ENCODE measurements at places on chromosomes 2 and 18. TPM values are rescaled to one million over a fixed set of nuclear protein-coding genes. Genes with fewer than 3 reads are reported as not detected.

The CCDC74B gene
- total RNA-seq, result 1.2 TPM

The MBOAT2 gene
- 2.1 TPM for total RNA-seq

DNA sequence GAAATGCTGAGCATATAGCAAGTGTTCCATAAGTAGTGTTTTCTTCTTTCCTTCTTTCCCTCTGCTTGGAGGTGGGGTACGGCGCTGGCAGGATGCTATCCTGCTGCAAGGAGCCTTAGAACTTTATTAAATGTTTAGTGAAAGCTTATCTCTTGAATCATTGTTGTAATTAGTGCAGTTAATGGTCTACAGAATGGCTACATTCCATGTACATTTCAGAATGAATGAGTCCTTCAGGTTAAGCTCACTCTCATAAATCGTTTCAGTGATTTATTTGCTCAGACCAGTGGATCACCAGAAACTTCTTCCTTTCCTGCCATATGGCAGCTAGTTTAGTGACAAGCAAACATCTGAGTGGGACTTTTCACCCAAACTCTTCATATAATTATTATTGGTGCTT is 3.3 kb upstream of the YWHAQ start:
- H3K27me3 ChIP-seq, result no peaks in the 10 kb centered on the region
- no peaks in the 10 kb centered on the region for H3K36me3 ChIP-seq
- H3K4me3 ChIP-seq, result no peak overlapping the region
- peaks cover 24% of the 10 kb centered on the region for H3K4me1 ChIP-seq
- no peak for DNase-seq

- no peaks in the 10 kb centered on the region for H3K27me3 ChIP-seq
- H3K4me3 ChIP-seq, result no peak overlapping the region
- H3K4me1 ChIP-seq, result peaks cover 20% of the 10 kb centered on the region
- DNase-seq, result no peak
- H3K27ac ChIP-seq, result no peak overlapping the region
Measured at GRCh38 chr2:111662771-111663470, 221.1 kb downstream of the ANAPC1 start.

DNA sequence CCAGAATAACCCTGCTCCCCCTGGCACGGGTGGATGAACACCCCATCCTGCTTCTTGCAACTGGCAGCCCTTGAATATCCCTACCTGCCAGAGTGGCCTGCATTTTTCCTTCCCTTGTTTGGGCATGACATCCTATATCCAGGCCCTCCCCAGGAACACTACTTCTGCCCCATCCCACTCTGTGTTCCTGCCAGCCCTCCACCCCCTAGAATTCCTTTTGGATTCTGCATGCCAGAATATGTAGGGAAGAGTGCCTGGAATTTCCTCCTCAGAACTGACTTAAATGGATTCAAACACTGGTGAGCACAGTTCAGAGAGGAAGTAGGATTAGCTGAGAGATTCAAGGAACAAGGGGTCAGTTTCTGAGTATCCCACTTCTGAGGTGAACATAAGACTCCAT is 123.5 kb upstream of the PELI1 start:
- no peak for DNase-seq
- H3K27me3 ChIP-seq, result no peaks in the 10 kb centered on the region
- H3K36me3 ChIP-seq, result no peaks in the 10 kb centered on the region

GRCh38 chr2:696463-696862 is 19.3 kb upstream of the TMEM18 start:
- no peak for DNase-seq
- H3K4me3 ChIP-seq, result no peak overlapping the region
- no peaks in the 10 kb centered on the region for H3K27me3 ChIP-seq
- H3K4me1 ChIP-seq, result peaks cover 5% of the 10 kb centered on the region
- no peak overlapping the region for H3K27ac ChIP-seq
- H3K36me3 ChIP-seq, result no peaks in the 10 kb centered on the region

DNA sequence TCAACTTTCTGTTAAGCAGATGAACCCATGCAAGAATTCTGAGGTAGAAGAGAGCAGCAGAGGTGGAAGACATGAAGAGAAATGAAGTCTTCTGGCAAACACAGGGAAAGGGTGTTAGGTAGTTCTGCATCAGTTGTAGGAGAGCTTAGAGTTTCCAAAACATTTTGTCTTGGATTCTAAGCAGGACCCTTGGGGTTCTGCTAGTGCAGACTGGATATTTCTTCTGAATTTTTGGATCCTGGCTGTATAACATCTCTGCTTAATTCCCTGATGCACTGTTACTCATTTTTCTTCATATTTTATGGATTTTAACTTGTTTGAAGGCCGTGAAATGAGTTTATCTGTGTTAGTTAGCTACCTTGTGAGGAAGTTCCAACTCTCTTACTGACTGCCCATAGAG is 208.7 kb upstream of the SLC35G4 start:
- H3K4me3 ChIP-seq, result no peak overlapping the region
- H3K27me3 ChIP-seq, result no peaks in the 10 kb centered on the region
- H3K27ac ChIP-seq, result no peak overlapping the region
- H3K36me3 ChIP-seq, result no peaks in the 10 kb centered on the region

All from gastrocnemius medialis (tissue), 4 donors.